Heart right ventricle (tissue), 16 donors: ENCODE measurements at places on chromosomes 1 and 21. TPM values are rescaled to one million over a fixed set of nuclear protein-coding genes. Genes with fewer than 3 reads are reported as not detected.

DNA sequence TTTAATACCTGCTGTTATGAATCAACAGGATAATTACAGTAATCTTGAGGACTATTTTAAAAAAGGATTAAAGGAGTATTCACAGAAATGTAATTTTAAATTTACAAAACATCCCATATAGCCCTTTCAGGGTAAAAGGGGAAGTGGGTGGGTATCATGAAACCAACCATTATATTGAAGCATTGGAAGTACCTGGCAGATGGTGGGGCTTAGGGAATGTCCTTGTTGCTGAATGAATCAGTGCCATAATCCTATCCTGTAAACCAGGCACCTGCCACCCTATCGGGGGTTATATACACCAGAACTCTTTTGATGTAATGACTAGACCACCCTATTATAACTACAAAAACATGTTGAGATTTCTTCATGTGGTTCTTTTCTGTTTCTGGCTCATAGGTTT, 30.4 kb downstream of the CDC14A start:
- DNase-seq = no peak

- DNase-seq = no peak
Measured at GRCh38 chr1:75554181-75554580, 56.7 kb downstream of the SLC44A5 start.

DNA sequence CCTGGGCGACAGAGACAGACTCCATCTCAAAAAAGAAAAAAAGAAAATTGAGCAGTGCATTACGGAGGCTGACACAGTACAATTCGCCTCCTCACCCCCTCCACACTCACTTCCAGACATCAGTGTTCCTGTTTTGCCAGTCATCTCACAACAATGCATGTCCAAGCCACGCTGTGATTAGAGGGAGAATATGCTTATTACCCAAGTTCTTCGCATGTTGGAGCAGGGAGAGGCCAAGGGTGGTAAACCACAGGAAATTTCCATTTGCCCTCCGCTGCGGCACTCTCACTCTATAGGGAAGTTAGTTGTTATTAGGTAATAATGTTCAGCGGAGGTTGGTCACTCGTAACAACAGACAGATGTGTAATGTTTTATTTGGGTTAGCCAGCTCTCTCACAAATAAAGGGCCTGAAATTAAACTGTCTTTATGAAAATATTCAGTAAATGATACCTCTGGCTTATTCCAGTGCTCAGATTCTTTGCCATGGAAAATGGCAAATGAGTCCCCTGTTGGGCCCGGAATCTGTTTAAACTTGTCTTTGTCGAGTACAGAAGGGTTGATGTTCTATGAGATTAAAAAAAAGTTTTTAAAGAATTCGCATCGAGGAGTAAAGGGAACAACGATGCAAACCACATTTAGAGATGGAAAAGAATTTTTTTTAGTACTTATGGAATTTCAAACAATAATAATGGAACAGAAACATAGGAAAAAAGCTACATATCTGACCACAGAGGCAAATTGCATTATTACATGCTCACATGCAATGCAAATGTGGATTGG, 33.1 kb downstream of the KCNJ15 start:
- DNase-seq = no peak

The MNDA gene
- polyA plus RNA-seq = 1.2 TPM

DNA sequence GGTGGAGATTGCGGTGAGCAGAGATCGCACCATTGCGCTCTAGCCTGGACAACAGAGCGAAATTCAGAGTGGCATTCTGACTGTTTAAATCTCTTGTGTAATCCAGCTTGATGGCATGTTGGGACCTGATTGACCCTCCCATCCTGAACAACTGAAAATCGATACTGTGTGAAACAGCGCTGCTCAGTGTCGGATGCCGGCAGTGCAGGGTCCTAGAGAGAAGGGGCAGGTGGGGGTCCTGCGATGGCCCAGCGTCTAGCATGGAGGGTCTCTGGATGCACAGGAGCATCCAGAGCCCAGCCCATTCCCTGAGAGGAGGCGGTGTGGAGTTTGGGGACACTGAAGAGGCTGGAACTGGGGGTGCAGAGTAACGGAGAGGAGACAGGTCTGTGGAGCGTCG, 15.8 kb downstream of the AGT start:
- no peak for DNase-seq
